ENCODE measurements at places on chromosomes 2 and 18.

DNA sequence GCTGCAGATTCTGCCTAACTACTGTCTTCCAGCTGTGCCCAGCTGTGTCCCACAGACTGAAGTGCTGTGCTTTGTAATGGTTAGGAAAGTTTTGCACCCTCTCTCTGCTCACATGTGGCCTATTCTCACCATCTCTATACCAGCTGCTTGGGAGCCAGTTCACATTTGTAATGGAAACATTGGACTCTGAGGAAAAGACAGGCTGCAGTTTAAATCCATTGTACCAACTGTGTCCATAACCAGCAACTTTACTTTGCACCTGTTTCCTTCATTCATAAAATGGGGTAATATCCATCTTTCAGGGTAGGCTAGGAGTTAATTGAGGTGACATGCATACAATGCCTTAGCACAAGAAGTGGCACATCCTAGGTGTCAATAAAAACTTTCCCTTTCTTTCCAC is 344.0 kb downstream of the TNS1 start:
- DNase-seq, result no peak

- no peak for DNase-seq
Measured at GRCh38 chr2:116510117-116510671, 1304.3 kb upstream of the DDX18 start.

DNA sequence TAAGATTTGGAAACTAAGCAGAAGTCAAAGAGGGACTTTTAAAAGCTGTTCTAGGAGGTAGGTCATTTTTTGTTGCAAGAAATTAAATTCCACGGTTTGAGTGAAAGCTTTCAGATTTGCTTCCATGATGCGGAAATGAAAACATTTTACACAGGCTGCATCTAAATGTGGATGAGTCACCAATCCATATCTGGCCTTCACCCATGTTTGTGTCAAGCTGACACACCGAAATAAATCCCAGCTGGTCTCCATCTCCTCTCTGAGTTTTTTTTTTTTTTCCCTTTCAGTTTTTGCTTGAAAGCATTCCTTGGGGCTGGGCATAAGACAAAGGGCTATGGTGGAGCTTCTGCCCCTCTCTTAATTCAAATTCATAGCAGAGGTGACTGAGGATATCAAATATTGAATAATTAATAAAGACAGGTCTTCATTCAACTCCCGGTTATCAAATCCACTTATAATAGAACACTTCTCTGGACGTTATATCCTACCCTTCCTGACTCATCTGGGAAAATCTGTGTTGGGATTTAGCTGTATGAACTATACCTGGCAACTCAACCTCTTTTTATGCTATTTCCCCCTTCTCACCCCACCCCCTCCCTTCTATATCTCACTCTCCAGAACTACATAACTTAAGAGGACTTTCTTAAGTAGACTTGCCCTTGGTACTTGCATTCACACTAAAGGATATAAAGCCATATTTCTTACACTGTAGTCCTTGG is 558.3 kb upstream of the GCFC2 start:
- DNase-seq, result no peak

DNA sequence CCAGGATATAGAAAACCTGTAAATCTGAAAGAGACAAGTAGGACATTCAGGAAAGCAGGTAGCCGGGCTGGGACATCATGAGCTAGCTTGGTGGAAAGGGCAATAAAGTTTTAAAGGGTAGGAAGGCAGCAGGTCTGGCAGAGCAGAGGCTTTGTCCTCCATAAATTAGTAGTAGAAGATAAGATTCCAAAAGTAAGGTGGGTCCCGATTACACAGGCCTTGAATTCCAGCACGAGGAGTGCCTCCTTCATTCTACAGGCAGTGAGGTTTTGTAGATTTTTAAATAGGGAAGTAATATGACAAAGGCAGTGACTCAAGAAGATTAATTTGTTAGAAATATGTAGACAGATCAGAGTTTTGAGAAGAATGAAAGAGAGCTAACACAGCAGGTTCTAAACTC is 160.7 kb downstream of the DTNB start:
- no peak for DNase-seq

DNA sequence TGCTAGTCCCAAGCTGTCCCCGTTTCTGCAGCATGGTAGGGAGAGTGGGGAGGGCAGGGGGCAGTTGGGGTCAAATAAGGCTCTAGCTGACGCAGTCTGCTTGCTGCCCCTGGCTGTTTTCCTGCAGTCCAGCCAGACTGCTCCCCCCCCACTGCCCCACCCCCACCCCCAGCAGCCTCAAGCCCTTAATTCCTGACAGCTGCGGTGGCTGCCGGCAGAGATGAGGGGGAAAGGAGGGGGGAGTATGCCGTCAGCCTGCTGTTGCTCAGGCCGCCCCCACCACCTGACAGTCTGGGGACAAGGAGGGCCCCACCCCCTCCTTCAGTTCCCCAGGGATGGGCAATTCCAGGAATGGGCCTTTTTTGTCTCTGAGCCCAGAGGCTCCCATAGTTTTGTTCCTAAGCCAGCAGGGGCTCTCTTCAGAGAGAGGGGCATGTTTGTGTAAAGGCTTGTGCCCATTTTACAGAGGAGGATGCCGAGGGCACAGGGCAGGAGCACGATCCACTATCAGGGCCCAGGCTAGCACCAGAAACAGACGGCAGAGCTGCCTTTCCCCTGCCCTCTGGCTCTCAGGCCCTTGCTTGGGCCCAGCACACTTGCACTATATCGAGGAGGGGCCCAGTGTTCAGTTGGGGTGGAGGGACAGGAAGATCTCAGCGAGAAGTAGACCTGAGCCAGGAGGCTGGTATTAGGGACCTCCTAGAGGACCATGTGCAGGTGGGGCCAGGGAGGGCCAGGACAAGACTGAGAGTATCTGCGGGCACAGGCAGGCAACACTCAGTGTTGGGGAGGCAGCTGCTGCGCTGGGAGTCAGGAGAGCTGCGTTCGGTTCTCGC is 1.5 kb upstream of the WNT10A start:
- peak; percentile 47 for DNase-seq

DNA sequence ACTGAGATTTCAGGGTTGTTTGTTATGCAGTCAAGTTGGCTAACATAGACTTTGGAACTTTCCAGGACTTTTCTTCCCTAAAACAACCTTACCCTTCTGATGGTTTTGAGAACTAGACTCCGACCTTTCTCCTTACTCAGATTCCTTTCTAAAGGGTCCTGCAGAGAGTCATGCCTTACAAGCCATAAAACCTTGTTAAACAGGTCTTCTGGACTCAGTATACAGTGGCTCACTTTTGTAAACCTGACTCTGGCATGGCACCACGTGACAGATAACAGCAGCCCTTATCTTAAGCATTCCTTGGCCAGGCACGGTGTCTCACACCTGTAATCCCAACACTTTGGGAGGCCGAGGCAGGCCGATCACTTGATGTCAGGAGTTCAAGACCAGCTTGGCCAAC is 253.2 kb upstream of the RAB6C start:
- no peak for DNase-seq

- DNase-seq, result no peak
Measured at GRCh38 chr2:83531206-83531826, 927.8 kb downstream of the SUCLG1 start.

GRCh38 chr2:207716056-207716455 is 4.6 kb downstream of the CCNYL1 start:
- no peak for DNase-seq

- no peak for DNase-seq
Measured at GRCh38 chr2:15905267-15905645, 35.1 kb upstream of the MYCN start.

- DNase-seq, result no peak
Measured at GRCh38 chr2:170886386-170886785, 42.7 kb upstream of the GORASP2 start.

GRCh38 chr2:158204741-158205165 is 103.1 kb downstream of the UPP2 start:
- no peak for DNase-seq

GRCh38 chr2:235621736-235622135 is 127.9 kb downstream of the AGAP1 start:
- DNase-seq, result no peak

DNA sequence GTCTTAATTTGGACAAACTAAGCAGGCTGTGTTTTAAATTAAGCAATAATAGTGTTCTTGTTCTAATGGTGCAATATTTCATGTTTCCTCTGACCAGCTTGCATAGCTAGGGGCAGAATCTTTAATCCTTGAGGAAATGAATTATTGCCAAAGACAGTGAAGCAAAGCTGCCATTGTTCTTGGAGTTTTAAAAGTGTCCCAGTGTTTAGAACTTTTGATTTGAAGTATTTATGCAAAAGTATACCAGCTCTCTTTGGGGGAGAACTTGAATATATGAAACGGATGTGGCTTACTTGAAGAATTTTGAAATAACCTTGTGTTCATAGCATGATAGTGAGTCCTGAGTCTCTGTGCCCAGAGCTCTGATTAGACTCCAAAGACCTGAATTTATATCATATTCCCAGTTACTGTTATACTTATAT is 33.4 kb downstream of the ITGA6 start:
- no peak for DNase-seq

GRCh38 chr2:68263632-68264031 is 11.3 kb upstream of the PPP3R1 start:
- no peak for DNase-seq

DNA sequence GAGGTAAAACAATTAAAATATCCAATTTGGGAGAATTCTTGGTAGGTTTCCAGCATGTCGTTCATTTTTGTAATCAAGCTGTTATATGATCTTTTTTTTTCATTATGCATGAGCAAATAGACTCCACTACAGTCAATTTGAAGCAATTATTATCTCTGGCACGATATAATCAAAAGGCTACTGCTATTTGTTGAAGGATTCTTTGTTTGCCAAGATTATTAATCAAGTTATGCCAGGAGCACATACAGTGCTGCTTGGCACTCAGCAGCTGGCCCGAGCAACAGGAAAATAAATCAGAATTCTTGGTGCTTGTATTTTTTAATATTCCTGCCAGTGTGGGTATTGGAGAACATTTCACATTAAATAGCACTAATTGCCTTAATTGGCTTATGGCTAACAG is 279.5 kb downstream of the RND3 start:
- DNase-seq, result no peak

DNA sequence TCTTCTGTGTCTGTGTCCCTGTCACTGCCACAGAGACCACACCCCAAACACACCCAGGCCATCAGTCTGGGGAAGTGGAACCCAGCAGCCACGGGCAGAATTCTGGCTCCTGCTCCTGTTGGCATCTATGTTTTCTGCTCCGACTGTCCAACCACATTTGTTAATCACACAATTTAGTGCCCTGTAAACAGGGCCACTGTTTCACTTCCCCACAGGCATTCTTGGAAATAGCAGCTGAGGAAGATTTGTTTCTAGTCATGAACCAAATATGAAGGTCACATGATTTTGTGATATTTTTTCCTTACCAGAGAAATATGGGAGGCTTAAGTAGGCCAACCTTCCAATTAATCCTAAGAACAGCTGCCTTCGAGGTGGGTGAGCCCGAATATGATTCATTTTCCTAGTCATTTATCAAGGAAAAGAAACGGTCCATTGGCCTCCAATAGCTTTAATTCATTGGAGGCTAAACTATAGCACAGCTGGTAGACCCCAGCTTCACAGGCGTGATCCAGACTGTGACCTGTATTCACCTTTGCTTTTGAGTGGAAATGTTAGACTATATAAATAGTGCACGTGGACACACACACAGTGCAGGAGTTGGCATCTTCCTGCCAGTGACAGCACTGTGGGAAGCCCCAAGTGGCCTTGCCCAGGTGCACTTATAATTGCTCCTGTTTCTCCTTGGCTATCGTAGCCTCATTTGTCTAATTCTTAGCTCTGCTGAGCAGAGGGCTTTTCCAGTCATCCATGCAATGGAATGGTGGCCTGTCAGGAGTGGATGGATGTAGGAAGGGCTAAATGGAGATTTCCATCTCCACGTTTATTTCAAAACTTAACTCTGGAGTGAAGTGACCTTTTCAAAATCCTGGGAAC is 267.9 kb downstream of the LPIN1 start:
- DNase-seq, result no peak

DNA sequence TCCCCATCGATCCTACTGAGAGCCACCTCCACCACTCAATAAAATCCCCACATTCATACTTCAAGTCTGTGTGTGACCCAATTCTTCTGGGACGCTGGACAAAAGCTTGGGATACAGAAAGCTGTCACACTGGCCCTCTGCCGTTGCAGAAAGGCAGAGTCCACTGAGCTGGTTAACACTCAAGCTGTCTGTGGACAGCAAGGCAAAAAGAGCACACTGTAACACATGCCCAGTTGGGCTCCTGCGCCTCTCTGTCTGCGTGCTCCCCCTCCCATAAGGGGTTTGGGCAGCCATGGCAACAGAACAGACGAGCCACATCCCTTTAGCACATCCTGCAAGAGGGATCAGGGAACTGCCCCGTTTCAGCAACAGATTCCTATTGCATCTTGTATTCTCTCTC is 106.9 kb upstream of the RGPD4 start:
- no peak for DNase-seq

DNA sequence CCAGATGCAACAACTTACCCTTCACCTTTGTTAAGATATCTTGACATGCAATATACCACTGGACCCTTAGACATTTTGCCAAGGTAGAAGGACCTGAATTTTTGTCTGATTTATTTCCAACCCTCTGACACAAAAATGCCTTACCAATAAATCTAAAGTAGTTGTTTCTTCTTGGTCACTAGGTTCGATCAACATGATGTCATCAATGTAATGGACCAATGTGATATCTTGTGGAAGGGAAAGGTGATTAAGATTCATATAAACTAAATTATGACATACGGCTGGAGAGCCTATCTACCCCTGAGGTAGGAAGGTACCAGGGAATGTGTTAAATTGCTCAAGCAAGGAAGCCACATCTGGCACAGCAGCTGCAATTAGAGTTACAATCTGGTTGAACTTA is 67.7 kb upstream of the SERPINE2 start:
- DNase-seq, result no peak

- no peak for DNase-seq
Measured at GRCh38 chr2:67881816-67882215, 181.0 kb downstream of the C1D start.

GRCh38 chr2:85662899-85663593 is 5.0 kb downstream of the SFTPB start:
- DNase-seq, result no peak

- no peak for DNase-seq
Measured at GRCh38 chr2:237773826-237774225, 24.8 kb upstream of the RBM44 start.

DNA sequence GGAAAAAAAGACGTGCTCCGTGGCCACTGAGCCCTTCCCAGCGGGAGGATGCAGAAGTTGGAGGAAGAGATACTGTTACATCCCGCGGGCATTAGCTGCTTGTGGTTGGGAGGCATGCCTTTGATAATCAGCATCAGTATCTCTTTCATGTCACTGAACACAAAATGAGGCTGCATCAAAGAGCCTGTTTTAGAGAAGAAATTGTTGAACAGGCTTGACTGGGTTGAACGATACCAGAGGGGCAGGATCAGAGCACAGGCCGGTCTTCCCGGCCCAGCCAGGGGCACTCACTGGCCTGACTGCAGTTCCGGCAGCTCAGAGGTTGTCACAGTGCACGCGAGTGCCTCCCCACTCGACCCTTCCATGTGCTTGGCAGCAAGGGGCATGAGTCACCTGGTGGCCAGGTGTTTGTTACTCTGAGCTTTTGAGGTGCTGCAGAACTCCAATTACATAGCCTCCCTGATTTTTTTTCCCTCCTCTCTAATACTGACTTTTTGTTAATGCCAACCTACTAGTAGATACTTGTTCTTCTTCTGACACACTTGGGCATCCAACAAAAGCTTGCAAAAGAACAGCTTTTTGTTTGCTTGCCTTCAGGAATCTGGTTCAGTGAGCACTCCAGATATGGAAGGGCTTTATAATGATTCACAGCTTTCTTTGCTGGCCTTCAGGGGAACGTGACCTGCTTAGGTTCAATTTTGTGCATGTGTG is 121.6 kb downstream of the VAPA start:
- DNase-seq, result peak; percentile 81

GRCh38 chr2:175439416-175439815 is 257.9 kb upstream of the ATP5MC3 start:
- DNase-seq, result no peak

GRCh38 chr2:94769733-94770132 is 101.5 kb upstream of the TEKT4 start:
- DNase-seq, result no peak
